ENCODE measurements at places on chromosomes 4 and X.

- DNase-seq: no peak
Measured at GRCh38 chr4:85548841-85549240, 73.9 kb downstream of the ARHGAP24 start.

GRCh38 chr4:53141308-53141707 is 224.6 kb downstream of the SCFD2 start:
- DNase-seq: no peak

DNA sequence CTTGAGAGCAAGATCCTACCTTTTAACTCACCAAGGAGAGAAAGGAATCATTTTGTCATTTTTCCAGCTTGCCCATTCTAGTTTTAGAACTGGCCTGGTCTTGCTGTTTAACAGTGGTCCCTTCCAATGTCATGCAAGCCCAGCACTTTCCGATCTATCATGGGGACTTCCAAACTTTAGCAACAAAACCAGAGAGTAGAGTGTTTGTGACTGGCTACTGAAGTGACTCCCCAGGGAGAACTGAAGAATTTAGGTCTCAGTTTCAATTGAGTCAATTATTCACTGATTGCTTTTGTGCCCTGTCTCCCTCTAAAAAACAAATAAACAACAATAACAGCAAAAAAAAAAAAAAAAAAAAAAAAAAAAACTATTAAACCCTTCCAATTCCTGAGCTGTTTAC is 108.3 kb downstream of the LHFPL1 start:
- no peak for DNase-seq

DNA sequence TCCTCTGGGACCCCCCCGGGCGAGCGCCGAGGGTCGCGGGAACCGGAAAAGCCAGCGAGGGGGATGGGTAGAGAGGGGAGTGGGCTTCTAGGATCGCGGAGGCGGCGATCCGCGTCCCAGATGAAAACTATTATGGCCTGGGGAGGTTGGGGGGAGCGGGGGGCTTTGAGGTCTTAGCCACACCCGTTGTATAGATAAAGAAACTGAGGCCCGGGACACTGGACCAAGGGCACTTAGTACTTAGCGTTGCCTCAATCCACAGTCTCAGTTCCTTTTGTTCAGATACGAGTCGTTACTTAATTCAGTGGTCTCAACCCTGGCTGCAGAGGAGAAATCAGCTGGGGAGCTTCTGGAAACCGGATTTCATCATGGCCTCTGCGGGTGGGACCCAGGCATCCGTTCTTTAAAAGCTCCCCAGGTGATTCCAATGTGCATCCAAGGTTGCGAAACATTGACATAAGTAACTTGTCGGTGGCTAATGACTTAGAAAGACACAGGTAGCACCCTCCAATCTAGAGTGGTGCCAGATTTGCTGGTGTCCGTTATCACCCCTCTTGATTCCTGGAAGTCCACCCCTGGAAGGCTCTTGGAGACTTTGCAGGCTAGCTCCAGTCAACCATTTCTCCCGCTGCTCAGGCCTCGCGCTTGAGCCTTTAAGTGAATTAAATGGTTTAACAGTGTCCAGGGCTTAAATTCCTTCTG is 90.7 kb downstream of the GEMIN8 start:
- no peak for DNase-seq

DNA sequence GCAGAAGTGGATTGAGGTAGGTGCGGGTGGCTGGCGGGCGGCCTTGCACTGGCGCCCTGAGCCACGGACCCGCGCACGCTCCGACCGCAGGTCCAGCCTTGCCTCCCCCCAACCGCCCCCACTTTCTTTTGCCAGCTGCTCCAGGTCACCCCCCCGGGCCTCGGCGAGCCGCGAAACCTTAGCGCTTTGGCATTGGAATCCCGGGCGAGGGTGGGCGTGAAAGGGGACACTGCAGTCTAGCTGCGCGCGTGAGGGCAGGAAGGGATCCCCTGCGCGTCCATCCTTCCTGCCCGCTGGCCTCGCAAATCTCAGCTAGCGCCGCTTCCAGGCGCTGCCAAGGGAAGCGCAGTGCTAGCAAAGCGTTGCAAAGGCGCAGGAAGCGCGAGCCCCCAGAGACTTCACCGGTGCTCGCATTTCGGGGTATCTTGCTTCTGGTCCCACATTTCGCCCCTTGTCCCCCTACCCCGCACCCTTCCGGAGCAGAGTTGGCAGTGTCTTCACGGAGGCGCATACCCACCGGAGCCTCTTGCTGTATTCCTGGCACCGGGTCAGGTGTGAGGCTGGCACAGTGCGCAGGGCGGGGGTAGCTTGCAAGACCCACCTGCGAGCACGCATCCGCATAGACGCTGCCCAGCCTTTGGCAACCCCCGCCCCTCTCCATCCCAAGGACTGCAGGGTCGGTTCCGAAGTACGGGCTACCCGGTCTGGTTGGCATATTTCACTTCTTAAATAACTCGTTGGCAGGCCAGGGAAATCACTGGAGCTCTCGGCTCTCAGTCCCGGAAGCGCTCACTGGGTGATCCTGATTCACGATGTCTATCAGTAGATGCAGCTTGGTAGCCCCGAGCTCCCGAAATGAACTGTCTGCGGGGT is 104.4 kb downstream of the UCHL1 start:
- no peak for DNase-seq

DNA sequence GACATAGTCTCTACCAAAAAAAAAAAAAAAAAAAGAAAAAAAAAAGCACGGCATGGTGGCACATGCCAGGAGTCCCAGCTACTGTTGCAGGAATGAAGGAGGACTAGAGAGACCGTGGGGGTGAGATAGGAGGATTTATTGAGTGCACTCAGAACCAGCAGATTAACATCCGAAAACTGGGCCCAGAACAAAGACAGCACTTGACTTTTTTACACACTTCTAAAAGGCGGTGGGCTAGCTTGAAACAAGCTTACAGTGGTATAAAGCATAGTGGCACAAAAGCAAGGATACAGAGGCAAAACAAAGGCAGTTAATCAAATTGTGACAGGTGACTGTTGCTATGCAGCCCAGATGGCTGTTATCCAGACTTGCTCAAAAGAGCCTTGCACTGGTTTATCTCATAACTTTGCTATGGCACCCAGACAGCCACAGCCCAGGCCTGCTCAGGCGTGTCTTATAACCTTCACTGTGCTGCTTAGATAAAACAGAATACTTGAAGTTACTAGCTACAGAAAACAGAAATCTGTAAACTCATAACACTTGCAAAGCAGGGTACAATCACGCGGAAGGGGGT is 9.9 kb upstream of the PI4K2B start:
- DNase-seq: no peak

- no peak for DNase-seq
Measured at GRCh38 chr4:187602339-187603092, 393.1 kb upstream of the ZFP42 start.

- DNase-seq: no peak
Measured at GRCh38 chr4:101853028-101853427, 62.5 kb downstream of the BANK1 start.

DNA sequence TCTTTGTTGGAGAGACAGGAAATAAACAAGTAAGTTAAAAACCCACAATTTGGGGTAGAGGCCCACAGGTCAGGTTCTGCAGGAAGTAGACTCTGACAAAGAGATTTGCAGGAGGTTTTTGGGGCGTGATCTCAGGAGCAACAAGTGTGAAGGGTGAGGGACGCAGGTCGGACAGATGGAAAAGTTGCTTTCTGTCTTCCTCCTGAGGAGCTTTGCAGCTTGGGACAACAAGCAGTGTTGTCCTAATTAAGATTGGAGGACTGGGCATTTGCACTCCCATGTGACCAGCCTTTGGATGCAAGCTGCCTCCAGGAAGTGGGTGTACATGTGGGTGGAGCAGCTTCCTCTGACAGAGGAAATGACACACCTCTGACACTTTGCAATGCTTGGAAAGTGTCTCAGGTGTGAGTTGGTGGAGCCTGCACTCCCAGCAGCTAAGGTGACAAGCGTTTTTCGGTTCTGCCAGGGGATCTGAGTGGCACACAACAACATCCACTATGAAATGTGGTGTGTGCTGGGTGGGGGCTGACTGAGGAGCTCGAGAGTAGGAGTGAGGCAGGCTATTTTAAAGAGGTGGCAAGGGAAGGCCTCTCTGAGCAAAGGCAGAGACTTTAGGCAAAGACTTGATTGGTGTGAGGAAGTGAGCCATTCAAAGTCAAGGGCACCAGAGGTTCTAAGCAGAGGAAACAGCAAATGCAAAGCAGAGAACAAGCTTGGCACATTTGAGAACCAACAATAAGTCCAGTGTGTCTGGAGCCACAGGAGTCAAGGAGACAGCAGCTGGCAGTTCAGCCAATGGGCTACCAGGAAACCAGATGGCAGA is 339.8 kb upstream of the GATB start:
- no peak for DNase-seq

DNA sequence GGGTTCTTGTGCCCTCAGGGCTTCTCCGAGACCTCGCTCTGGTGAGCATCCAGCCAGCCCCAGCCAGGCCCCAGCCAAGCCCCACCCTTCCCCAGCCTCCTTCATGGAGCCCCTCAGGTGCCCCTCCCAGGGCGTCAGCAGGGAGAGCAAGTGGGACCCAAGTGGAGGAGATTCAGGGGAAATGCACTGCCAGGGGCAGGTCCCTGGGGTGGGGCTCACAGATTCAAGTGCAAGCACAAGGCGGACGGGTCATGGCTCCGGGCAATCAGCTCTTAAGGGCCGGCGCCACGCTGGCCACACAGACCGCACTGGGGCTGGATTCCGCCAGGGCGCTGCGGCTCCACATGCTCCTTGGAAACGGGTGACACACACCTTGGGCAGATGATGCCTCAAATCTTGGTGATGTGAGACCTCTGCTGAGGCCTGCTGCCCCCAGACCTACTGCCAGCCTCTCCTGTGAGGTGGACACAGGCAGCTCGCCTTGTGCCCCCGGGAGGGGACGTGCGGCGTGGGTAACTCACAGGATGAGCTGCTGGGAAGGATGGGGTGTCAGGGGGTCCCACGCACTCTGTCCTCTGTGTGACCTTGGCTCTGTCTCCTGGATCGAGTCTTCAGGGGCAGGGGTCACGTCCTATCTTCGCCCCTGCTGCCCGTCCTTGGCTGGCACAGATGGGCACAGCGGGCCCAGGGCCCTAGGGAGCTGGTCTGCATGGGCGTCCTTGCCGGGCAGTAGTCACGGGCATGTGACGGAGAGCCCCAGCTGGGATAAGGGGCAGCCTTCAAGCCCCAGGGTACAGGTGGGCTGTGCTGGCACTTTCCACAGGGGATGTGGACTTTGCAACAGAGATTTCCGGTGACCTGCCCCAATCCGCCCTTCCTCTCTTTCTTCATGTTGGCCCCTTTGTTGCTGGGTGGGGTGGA is 17.1 kb downstream of the NAT8L start:
- DNase-seq: no peak

DNA sequence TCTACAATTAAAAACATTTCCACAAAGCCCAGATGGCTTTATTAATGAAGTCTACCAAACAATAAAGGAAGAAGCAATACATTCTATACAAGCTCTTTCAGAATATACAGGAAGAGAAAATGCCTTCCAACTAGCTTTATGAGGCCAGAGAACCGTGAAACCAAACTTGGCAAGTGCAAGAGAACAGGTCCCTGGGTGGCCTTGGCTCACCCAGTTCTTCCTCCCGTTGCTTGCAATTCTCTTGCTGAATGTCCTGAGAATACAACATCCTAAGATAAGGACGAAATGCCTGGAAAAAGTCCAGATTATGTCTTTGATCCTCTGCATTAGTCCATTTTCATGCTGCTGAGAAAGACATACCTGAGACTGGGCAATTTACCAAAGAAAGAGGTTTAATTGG is 204.9 kb downstream of the MAD2L1 start:
- no peak for DNase-seq

- DNase-seq: no peak
Measured at GRCh38 chrX:68421636-68422035, 11.7 kb downstream of the OPHN1 start.

DNA sequence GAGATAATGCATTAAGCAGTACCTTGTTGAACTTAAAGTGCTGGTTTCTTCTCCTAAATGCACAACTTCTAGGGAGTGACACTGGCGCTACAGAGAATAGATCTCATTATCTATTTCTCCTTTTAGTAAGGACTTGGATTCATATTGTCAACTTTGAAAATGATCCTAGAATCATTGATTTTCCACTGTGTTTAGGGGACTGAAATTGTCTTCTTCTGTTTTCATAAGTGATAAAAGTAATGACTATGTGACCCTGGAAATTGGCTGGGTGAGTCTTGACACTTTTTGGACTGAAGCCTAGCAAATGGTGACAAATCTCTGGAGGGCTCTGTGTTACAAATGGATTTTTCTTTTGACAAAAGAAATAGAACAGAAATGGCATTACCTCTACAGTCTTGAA is 167.8 kb downstream of the NDST4 start:
- no peak for DNase-seq

- DNase-seq: no peak
Measured at GRCh38 chr4:113962016-113962347, 17.5 kb downstream of the ARSJ start.

GRCh38 chr4:96241819-96242218 is 401.9 kb downstream of the PDHA2 start:
- DNase-seq: no peak

- DNase-seq: no peak
Measured at GRCh38 chrX:80812176-80812575, 2.5 kb upstream of the BRWD3 start.

DNA sequence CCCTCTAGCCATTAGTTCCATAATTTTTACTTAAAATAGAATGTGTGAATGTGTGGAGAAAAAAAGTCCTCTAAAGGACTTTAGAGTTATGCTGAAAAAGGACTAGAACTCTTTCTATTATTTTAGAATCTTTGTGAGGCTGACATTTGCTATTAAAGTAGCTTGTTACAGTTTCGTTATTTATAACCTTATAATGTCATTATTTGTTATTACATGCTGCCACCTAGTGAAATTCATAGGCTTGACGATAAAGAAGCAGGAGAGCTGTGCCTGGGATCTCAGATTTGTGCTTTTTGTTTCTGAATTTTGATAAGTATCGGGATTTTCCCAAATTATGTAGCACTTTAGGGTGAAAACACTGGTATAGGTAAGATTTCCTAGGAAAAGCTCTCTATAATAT is 38.5 kb upstream of the TAPT1 start:
- DNase-seq: peak; percentile 25

- no peak for DNase-seq
Measured at GRCh38 chr4:146095091-146095690, 80.3 kb upstream of the LSM6 start.

GRCh38 chr4:146265950-146266490 is 51.7 kb downstream of the REELD1 start:
- DNase-seq: no peak

GRCh38 chr4:71711044-71711984 is 72.6 kb downstream of the GC start:
- no peak for DNase-seq

DNA sequence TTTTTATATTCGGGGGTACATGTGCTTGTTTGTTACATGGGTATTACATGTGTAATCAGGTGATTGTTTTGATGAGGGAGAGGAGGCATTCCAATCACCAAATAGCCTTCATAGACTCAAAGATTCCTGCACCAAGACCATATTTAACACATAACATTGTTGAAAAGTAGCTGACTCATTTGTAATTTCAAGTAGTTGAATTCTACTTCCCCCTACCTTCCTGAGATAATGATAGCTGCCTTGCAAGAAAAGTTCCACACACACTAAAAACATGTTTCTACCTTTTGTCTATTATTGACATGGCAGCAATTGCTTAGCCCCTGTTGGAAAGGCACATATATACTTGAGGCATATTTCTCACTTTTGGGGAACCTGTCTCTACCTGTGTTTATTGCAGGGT is 16.1 kb downstream of the PGAM4 start:
- DNase-seq: no peak
